CD4-positive, alpha-beta T cell treated with Interleukin-2 at 100 ng/mL for 4 hours (primary cell): ENCODE measurements at places on chromosomes 6 and 20.

DNA sequence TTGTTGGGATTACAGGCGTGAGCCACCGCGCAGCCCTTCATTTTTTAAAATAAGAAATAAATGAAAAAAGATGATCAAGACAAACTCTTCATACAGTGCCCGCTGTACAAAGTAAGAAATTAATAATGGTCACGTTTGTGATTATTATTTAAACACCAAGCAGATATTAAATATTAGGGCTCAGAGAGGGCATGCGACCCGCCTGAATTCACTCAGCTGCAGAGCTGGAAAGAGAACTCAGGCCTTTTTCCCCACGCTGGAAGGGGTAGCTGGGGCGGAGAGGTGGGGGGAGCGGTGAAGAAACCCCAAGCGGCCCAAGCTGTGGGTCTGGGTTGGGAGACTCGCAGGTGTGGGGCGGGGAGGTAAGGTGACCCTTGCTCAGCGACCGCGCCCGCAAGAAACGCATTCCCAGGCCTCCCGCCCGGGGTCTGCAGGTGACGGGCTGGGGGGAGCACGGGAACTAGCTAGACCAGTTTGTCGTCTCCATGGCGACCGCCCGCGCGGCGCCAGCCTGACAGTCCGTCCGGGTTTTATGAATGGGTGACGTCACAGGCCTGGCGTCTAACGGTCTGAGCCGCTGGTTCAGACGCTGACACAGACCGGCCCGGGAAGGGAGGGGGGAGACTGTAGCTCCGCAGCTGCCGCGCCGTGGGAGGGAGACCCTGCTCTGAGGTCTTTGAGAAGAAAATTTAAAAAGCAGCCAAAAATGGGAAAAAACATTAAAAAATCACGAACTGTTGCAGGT is 1.1 kb upstream of the ID1 start:
- DNase-seq, result peak; percentile 78

DNA sequence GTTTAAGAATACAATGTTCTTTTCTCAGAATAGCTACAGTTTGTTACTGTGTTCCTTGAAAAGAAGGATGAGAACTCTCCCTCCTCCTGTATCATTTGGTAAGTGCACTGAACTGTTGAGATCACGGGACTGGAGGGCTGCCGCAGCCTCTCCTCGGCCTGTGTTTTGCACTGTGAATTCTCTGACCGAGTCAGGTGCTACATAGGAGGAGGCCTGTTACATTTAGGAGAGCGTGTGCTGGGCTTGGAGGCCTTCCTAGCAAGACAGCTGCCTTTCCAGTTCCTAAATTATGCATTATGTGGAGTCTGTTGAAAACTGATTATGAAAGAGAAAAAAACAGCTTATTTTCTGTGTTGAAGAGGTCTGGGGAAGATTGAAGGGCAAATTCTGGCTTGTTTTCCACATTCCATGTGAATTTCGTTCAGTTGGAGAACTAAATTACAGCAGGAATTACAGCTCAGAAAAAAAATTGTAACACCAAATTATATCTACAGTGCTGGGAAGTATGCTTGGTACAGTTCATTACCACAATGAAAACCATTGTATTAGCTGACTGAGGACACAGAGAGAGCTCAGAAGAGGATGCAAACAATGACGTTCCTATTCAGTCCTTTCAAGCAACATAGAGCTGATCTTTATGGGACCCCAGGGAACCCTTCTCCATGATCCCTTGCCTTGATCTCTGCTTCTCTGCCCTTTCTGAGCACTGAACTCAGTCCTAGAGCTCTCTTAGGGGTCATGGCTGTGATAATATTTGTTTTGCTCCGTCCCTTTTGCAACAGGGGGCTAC is 2.8 kb downstream of the TMC2 start:
- DNase-seq, result no peak

- no peak for DNase-seq
Observed at GRCh38 chr6:157669323-157669722, 153.7 kb upstream of the SNX9 start.

DNA sequence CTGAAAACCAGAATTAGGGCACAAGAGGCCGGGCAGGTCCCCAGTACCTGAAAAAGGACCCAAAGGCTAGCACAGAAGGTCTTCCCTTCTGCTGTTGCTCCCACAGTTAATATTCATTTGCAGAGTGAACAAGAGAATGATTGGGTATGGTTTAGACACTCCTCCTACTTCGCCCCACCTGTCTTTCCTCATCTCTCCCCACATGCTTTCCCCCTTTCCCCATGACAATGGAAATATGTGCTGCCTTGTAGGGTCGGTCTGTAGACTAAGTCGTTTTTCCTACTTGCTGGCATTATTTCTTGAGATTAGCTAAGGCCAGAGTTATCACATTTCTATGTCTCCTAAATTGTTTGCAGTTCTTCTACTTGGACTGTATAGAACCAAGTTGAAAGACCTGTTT is 181.9 kb downstream of the PDE7B start:
- no peak for DNase-seq

DNA sequence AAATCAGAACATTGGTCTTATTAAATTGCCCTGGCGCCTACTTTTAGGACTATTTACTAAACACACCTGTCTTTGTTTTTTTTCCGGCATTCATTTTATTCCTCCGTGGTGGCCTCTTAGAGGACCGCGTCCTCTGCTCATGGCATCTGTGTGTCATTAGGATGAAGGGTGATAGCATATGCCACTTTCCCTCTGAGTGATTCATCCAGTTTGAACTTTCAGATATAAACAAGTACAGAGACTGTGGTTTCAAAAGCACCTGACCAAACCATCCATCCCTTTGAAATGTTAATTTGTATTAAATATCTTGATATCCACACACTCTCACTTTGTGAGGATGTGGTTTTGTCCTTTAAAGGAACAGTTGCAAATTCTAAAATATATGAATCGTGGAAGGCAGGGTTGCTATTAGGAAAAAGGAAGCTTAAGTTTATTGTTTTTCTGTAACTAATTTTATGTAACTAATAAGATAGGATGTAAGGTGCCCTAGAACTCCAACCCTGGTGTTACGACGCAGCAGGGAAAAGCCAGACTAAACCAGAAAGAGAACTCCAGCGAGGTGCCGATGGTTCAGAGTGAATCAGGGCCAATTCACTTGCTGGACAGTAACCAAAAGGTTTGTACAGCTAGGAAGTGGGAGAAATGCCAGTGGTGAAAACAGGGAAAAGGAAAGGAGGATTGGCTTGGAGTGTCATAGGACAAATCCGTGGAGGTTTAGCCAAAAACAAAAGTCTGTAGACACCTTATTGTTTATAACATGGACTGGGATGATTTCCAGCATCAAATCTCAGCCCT is 98.7 kb downstream of the SHLD1 start:
- peak; percentile 69 for DNase-seq

DNA sequence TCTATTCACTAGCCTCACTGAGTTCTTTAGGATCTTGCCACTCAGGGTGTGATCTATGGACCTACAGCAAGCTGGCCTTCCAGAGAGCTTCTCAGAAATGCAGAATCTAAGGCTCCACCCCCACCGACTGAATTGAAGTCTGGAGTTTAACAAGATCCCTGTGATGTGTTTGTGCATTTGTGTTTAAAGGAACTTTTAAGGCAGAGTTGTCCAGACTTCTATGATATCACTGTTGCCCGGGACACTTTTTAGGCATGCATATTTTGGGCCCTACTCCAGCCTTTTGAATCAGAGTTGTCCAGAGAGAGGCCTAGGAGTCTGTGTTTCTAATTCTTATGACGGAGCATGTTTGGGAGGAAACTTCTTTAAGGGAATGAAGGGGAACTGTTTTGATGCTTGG is 232.3 kb downstream of the QKI start:
- no peak for DNase-seq

DNA sequence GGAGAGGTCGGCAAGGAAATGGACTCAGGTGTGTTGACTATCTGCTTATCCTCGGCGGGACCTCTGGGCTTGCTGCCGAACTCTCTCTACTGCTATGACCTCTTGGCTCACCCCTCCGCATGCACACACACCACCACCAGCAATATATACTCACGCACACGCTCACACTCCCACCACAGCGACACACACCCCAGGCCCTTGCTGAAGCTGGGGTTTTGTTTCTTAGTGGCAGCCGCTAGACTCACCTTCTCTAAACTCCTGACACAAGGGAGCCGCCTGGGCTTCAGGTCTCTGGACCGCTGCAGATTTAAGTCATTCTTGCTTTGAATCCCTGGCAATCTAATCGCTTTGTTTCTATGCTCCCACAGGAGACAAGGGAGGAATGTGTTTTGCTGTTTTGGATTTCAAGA is 59.4 kb upstream of the BACH2 start:
- no peak for DNase-seq
